ENCODE measurements at places on chromosomes 2 and 18.

DNA sequence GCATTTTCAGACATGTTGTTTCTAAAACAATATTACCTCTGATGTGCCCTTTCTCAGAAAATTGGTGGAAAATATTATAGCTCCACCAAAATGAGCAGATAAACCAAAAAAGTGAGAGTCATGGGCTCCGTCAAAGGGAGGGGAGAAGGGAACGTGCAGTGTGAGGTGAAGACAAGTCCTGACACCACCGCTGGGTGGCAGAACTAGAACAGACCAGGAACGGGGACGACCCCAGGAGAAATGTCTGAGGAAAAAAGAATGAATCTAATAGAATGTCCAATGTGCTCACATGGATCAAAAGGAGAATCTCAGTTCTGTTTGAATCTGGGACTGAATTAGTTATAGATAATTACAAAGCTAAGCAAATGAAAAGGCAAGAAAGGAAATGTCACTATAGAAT, 22.6 kb upstream of the BCL2 start:
- DNase-seq, result no peak

- no peak for DNase-seq
These were observed 463.7 kb upstream of the FSIP2 start for GRCh38 chr2:185274718-185275484.

DNA sequence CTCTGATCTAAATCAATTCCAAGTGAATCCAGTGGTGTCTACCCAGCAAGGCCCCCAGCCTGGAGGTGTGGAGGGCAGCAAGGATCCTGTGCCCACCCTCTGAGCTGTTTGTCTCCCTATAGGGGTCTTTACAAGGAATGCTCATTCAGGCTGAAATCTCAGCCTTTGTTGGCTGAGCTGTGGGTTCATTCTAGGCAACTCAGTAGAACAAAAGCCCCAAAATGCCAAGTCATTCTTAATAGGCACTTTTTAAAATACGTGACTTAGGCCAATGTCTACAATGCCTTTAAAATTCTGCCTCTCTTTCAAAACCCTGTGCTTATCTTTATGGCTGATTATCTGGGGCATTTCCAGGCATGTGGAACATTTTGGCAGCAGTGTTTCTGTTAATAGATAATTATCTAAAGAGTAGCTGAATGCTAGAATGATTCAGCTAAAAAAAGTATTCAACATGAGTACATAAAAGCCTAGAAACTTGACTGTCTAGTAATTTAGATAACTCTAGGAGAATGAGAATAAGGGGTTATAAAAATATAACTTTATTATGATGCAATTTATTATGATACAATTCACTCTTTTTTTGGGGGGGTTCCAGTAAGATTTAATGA, 7.4 kb downstream of the UGT1A6 start:
- DNase-seq, result no peak

- DNase-seq, result no peak
These were observed 84.5 kb upstream of the NOSTRIN start for GRCh38 chr2:168717790-168718502.

DNA sequence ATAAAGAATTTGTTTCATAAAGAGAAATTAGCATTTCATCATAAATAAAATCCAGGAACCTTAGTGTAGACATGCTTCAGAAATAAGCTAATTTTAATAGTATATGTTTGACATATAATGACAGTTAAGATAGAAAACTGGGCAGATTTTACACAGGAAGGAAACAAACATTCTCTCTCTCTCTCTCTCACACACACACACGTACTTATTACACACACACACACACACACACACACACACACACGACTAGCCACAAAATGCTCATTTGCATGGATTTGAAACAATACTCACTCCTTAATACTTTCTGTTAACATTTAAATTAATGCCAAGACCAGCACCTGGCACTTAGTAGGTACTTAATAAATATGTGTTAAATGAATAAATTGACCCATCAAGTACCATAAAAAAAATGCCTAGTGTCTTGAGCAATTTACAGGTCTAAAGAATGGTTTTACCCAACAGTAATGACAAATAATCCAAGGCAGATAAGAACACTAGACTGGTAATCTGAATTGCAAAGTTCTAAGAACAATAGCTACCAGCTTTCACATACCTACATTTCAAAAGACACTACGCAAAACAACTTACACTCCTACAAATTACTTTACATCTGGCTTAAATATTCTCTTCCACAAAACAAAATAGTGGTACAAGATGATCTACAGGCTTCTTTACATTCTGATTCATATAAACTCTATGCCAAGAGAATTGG, 2.9 kb upstream of the GALNT3 start:
- no peak for DNase-seq

- no peak for DNase-seq
These were observed 43.8 kb upstream of the SCN9A start for GRCh38 chr2:166419616-166419934.

- no peak for DNase-seq
These were observed 1081.5 kb upstream of the ZEB2 start for GRCh38 chr2:145601361-145601925.

DNA sequence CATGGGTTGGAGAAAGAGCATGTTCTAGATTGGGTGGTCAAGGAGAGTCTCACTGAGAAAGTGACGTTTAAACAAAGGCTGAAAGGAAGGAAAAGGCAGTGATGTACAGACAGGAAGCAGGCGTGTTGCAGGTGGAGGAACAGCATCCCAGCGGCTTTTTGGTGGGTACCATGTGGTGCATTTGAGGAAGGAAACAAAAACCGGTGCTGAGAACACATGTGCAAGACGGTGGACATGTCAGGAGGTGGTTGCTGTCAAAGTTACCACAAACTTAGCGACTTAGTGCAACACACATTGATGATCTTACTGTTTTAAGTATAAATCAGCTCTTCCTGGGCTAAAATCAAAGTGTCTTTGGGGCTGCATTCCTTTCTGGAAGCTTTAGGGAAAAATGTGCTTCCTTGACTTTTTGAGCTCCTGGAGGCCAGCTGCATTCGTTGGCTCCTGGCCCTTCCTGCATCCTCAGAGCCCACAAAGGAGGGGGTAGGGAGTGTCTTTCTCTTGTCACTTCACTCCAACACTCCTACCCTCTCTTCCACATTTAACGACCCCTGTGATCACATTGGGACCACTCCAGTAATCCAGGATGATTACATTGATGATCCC, 380.6 kb downstream of the FBXO15 start:
- DNase-seq, result no peak

- no peak for DNase-seq
These were observed 4.7 kb upstream of the RAB11FIP5 start for GRCh38 chr2:73117441-73117840.

DNA sequence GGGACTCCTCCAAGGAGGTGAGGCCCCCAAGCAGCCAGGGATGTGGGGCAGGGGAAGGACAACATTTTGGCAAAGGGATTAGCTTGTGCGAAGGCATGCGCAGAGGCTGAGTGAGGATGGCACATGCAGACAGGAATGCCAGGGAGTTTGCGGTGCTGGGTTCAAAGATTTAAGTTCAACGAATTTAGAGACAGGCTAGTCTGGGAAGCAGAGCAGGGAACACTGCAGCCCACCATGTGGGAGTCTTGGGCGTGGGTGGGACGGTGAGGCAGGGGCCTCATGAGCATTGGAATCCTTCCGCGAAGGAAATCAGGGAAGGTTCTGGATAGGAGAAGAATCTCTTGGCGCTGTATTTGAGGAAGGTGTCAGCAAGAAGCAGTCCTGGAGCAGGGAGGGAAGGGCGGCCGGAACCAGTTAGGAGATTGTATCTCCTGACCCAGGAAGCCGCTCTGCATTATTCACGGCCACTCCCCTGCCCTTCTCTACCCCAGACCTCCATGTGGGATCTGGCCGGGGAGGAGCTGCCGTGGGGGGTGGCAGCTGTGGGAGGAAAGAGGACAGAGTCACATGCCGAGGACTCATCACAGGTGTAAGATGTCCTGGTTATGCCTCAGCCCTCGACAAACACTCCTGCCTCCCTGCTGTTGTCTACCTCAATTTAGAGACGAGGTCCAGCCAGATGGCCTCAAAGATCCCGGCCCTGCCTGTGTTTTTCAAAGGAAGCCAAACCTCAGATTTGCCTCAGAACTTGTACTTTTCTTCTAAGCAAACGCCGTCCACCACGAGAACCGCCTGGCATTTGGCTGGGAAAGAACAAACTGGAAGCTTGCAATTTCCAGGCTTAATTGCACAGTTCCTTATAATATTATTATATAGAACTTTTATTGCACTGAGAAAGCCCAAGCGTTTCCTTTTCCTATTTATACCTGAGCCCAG, 123.7 kb upstream of the SMAD2 start:
- DNase-seq, result no peak

GRCh38 chr2:86783615-86784339, 6.9 kb downstream of the CD8A start:
- DNase-seq, result no peak

DNA sequence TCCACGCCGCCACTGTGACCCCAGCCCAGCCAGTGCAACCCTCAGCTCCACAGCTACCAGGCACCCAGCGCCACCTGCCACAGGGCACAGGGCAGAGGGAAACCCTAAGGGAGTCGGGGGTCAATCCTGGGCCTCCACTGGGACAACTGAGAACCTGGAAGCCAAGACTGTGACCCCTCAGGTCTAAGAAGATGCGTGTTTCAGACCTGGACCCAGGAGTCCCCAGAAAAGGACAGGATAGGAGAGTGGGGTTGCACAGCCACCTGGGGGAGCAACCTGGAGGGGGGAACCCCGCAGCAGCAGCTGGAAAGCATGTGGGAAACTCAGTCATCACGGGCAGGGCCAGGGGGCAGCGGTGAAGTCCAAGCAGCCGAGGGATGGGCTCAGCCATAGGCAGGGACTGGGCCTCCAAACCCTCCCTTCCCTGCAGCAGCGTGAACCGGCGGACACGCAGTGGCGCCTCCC, 4.1 kb downstream of the ESPNL start:
- DNase-seq, result no peak

DNA sequence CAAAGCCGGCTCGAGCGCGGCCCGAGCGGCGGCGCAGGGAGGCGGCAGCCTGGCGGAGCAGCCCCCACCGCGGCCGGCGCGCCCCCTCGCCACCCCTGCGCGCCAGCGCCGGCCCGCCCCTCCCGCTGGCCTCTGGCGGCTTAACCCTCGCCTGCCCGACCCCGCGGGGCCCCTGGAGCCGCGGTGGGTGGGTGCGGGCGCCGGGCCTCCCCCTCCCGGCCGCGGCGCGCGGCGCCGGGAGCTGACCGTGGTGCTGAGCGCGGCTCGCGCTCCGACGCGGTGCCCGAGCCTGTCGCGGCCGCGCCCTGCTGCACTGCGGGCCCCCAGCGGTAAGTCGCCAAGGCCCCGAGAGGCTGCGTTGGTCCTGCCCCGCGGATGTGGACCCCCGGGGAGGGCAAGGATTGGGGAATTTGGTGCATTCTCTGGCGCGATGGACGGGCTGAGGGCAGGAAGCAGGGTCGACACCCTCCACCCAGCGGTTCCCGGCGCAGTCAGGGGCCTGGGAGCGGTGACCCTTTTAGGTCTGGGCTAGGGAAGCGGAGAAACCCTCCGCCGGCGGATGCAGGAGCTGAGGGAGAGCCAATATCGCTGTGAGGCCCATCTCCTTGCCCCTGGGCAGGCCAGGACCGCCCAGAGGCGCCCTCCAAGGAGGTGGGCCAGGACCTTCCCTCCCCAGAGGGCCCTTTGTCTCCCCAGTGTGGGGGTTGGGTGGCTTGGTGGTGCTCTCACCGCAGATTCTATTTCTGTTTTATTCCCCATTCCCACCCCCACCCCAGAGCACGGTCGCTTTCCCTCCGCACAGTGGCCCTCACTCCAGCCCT, 923 bp downstream of the AMER3 start:
- peak; percentile 12 for DNase-seq

DNA sequence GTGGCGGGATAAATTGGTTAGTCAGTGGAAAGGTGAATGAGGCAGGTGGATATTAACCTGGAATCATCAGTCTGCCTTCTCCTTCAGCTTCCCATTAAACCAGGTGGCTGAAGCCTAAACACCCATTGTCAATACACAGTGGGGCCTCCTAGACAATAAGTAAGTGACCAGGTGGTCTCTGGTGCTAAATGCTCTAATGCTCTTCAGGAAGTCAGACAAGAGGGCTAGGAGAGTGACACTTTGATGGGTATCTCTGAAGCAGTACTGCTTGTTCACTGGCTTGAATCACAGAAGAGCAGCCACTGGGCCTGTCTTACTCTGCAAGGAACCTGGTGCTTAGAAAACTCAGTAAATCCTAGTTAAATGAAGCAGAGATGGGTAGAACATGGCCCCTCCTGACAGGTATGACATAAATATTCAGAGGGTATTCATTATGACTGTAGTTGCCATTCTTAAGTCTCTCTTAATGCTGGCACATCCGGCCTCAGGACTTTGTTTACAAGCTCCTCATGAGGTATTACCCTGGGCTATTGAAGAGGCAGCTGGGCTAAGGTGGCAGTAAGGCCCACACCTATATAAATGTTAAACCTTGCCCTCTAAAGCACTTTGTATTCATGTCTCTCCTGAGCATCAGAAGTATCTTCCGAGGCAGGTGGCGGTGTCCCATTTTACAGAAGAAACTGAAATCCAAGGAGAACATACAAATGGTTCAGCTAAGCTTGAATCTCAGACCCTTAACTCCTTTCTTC, 104.9 kb downstream of the NCK2 start:
- DNase-seq, result no peak

DNA sequence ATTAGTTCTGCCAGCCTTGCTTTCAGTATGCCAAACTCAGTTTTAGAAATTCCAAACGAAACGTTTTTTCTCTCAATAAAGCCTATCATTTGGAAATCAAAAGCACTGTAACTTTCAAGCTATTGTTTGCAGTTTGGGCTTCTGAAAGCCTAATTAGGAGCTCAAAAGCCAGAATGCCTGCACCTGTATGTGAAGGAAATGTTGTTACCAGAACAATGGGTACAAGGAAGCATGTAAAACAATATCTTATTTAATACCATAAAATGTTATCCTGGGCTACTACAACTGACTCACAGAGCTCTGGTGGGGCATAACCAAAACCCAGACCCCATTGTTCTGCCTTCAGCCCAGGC, 12.6 kb upstream of the GULP1 start:
- no peak for DNase-seq

DNA sequence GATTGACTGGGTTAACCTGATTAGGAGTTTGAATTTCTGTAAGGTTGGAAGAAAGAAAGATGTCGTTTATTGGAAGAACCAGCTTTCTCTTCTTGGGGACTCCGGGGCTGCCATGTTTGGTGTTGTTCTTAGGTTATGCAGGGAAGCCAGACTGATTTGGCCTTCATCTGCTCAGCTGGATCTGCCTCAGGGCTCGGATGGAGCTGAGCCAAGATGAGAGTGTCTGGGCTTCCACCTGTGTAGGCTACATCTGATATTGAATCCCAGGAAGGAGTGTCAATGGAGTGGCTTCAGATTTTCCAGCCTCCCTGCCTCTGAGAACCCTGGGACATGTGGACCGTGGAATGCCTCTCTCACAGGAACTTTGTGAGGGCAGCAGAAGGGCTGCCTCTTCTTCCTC, 126.1 kb downstream of the WDSUB1 start:
- DNase-seq, result no peak

GRCh38 chr18:10558243-10558966, 32.6 kb downstream of the NAPG start:
- DNase-seq, result no peak

DNA sequence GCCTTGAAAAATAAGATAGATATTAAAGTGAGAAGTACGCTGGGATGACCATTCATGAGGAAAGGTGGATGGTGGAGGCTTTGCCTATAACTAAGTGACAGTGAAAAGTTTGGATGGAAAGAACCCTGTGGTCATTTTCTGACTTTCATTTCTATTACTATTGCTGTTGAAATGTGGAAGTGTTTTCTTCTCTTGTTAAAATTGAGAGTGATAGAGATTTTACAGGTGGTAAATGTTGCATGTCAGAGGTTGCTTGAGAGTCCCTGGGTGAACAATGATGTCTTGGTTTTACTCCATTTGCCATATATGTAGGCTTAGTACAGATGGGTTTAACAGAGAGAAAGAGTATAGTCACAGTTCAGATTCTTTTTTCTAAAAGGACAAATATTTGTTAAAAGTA, 18.4 kb downstream of the NCOA1 start:
- DNase-seq, result no peak

Measured in stimulated activated CD4-positive, alpha-beta T cell treated with anti-CD3 and anti-CD28 coated beads, Interleukin-4, amount 100 ng/mL, for 4 hours (primary cell).